ENCODE measurements at places on chromosomes 4 and X.

GRCh38 chr4:845233-845835, 19.4 kb upstream of the CPLX1 start:
- DNase-seq = no peak

DNA sequence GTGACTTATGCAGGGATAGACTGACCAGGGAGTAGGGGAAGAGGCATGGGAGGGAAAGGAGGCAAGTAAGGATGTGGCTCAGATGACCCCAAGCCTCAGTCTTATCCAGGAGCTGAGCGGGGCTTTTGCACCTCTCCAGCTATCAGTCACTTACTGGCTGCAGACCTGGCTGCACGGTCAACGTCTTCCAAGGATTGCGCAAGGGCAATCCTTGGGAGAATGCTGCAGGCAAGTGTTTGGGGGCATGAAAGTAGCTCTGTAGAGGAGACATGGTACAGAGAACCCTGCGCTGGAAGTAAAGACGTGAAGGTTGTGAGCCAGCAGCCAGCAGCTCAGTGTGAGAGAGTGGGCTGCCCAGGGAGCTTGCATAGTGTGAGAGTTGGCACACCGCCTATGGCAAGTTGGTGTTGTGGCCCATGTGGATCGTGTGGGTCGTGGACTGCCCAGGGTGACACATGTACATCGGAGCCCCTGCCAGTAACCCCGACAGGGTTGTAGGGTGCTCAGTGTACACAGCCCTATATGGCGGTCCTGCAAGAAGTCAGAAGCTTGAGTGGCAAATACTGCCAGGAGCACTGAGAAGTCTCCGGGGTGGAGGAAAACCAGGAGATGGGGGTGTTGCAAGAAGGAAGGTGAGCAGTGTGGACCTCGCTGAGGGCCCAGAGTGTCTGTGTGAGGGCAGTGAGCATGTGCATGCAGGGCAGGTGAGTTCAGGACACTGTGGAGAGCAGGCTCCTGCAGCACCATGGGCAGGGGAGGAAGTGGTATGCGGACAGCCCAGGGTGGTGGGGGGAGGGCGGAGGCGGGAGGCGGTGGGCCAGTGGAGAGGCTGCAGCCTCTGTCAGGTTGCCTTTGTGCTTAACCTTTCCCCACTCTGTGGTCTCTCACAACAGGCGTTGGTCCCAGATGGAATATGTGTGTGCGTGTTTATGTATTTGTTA, 50.9 kb downstream of the KIT start:
- DNase-seq = no peak

DNA sequence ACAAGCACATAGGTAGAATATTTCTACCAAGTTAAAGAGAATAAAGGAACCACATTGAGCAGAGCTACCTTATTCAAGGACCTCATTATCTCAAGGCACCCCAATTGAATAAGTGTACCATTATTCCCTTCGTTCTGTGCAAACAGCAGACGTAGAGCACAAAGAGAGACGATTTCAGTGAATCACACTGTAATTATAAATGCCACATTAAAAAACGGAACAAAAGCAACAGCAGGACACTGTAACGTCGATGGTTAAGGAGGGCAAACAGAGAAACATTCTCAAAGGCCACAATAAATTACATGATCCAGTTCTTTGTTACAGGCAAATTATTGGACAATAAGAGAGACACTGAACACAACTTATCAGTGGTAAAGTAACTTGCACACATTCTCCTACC, 644.1 kb upstream of the TENM3 start:
- peak; percentile 12 for DNase-seq

GRCh38 chr4:48668254-48669017, 111.6 kb downstream of the FRYL start:
- DNase-seq = no peak

DNA sequence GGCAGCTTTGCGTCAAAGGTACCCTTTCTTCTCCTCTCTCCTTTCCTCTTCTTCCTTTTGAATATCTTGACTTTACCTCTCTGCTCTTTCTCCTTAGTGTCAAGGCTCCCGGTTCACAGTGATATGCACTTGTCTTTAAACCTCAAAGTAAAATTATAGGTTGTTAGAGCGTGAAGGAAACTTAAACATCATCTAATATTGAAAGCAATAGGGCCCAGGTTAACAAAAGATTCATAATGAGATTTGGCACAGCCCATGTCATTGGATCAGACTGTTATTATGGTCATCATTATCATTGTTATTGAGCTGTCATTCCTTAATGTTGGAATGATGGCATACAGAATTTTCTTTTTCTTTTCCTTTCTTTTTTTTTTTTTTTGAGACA, 32.5 kb downstream of the FTHL17 start:
- DNase-seq = no peak

DNA sequence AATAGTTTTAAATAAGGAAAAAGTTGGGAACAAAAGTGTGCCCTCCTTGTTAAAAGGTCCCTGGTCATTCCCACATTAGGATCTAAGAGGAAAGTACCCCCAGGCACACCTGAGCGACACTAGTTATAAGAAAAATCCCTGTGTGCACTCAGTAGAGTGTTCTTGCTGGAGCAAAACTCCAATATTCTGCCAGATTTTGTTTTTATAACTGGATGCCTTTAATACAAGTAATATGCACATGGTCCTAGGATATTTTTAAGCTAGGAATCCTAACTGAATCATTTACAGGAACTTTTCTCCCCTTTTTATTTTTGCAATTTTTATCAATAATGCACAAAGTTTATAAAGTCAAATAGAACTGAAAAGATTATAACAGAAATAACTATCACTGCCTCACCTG, 68.6 kb downstream of the BEND4 start:
- DNase-seq = no peak

DNA sequence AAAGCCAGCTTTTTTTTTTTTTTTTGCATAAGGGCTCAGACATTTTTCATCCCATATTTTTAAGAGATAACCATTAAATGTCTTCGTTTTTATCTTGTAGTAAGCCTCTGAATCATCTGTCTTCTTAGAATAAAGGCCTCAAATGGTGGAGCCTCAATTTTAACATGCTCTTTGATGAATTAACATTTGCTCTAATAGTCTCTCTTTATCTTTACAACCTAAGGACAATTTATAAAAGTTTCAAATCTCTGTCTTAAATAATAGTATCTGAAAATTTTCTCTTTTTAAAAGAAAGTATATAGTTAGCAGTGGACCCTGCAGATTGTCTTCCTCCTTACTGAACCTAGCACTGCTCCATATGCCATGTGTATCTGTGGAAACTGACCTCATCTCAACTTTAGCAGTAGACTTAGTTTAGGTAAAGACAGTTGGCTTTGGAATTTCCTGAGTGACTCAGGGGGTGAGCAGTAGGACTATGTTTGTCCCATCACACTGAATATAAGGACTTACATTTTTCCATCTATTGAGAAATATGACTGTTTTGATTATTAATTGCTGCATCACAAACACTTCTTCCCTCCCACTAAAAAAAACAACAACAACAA, 1658.0 kb downstream of the STIM2 start:
- DNase-seq = no peak

DNA sequence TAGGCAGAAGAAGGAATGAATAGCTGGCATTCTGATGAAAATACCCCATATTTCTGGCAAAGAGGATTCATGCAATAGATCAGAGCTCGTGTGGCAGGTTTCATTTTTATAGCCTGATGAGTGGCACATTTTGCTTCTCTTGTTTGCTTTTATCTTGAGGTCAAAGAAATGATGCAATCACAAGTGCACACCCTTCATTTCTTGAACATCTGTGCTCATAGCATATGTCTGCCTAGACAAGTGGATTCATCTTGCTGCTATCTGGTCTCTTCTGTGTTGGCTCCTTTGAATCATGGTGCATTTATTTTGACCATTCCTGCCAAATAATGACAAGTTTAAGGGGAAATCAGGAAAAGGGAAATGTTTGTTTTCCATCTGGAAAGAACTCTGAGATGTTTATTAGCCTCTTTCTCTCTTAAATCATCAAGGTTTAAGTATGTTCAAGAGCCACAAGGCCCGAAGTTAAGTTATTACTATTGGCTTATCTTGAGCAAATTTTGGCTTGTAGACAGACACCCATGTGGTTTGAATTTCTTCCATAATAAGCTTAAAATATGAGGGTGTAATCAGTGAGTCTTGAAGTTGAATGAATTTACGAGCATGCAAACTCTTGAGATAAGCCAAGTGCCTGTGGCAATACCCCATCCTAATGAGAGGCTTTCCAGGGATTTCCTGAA, 59.3 kb upstream of the HS3ST1 start:
- DNase-seq = no peak

GRCh38 chr4:17761062-17761461, 20.4 kb downstream of the FAM184B start:
- DNase-seq = no peak

DNA sequence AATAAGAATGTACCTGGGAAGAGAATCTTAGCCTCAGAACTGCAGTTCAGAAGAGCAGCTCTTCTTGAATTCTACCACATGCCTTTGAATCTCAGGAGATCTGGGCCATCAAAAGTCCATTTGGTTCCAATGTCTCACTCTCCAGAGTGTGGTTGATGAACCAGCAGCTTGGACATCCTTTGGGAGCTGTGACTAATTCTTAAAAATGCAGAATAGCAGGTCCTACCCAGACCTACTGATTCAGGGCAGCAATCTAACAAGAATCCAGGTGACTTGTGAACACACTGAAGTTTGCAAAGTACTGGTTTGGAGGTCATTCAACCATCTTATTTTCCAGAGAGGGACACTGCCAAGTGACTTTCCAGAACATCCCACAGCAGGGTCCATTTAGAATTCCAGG, 244.7 kb downstream of the PACRGL start:
- no peak for DNase-seq

DNA sequence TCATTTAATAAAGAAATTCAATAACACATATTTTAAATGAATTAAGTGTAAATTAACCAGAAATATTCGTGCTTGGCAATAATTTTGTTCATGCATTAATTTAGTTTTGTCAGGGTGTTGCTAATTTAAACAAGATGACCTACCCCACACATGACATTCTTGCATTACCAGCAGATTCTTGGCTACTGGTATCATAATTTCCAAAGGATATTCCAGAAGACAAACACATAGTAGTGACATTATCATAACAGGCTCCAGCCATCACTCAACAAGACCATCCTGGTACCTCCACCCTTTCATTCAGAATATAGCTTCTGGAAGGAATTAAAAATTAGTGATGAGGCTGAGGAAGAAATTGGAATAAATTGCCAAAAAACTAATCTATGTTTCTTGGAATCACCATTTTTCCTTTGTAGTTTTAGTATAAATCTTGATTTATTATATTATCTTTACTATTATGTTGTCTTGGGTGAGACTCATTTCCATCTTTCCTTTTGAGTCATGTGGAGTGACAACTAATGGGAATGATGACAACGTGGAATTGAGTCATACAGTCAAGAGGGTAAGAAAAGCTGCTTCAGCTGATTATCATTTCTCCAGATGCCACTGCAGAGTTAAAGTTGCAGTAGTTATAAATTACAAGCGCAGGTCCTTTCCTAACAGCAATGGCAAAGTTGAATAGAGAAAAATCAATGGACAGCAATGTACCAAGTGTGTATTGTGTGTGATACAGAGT, 30.9 kb upstream of the HHIP start:
- no peak for DNase-seq

DNA sequence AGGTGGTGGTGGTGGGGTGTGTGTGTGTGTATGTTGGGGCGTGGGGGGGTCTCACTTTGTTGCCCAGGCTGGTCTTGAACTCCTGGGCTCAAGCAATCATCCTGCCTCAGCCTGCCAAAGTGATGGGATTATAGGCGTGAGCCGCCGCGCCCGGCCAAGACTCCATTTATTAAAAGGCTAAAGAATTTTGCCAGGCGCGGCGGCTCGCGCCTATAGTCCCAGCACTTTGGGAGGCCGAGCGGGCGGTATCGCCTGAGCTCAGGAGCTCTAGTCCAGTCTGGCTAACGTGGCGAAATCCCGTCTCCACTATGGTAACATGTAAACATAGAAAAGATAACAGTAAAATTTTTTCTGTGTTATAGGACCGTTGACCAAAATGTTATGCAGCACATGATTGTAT, 3.7 kb upstream of the UBA1 start:
- DNase-seq = no peak

DNA sequence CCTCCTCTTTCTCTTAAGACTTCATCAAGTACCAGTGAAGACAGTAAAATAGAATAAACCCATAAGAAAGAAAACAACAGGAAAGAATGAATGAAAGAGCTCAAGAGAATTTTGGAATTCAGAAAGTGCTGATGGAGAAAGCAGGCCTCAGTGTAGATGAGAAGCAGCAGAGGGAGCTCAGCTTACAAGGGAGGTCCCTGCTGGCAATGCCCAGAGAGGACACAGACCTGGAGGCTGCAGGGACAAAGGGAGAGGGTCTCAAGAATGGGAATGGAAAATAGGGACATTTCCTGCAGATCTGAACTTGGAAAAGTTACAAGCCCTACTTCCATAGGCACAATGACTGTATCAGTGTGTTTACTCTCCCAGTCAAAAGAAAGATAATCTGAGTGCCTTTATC, 64.5 kb upstream of the MAGEA10 start:
- no peak for DNase-seq

- no peak for DNase-seq
These were observed 140.6 kb downstream of the TBL1X start for GRCh38 chrX:9605484-9605883.

- DNase-seq = no peak
These were observed 4.8 kb upstream of the FBXL5 start for GRCh38 chr4:15659768-15660570.

DNA sequence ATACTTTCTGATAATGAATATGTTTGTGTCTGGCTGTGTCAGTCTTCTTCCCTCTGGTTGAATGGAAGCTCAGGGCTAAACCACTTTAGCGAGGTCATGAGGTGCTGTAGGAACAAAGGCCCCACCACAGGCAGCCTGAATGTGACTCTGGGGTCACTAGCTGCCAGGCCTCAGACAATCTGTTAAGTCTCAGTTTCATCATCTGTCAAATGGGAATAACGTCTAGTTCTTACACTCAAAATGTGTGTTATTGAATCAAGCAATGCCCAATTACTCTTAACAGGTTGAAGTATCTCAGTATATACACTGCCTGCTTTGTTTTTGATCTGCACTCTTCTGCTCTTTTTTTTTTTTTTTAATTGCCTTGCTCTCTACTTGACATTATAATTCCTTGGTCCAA, 148.6 kb downstream of the STK32B start:
- DNase-seq = no peak

- DNase-seq = no peak
These were observed 265.0 kb upstream of the RPS6KA3 start for GRCh38 chrX:20531667-20532066.

GRCh38 chr4:48853604-48854394, 22.9 kb downstream of the OCIAD1 start:
- no peak for DNase-seq

DNA sequence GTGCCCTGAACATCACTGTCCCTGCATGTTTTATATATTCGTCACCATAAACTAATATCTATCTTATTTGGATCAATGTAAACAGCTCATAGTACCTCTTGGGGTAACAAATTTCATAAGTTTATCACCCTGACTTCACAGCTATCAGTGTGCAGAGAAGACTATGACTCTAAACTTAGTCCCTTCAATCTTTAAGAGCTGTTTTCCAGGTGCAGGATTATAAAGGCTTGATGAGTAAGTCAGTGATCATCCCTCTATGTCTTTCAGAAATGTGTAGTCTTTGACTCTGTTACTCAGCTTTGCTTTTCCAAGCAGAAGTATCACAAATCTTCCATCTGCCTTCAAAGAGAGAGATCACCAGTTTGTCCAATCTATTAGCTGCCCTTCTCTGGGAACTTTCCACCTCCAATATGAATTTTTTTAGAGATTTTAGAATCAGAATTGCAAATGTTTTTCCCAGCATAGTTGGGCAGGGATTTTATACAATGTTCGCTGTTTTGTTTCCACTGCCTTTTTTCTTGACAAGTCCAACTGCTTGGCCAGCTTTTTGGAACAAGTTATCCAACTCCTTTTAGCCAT, 45.1 kb upstream of the TSPAN7 start:
- DNase-seq = no peak

GRCh38 chr4:145280541-145280940, 100.2 kb upstream of the OTUD4 start:
- no peak for DNase-seq

Data from NCI-H774 (cell line).